Omental fat pad (tissue), 4 donors: ENCODE measurements at places on chromosomes 7 and 10.

GRCh38 chr7:14000247-14000646 is 10.8 kb upstream of the ETV1 start:
- DNase-seq, result no peak

GRCh38 chr7:107725138-107725740 is 18.7 kb upstream of the CBLL1 start:
- DNase-seq, result no peak

GRCh38 chr7:41834805-41835694 is 132.2 kb upstream of the INHBA start:
- DNase-seq, result no peak

DNA sequence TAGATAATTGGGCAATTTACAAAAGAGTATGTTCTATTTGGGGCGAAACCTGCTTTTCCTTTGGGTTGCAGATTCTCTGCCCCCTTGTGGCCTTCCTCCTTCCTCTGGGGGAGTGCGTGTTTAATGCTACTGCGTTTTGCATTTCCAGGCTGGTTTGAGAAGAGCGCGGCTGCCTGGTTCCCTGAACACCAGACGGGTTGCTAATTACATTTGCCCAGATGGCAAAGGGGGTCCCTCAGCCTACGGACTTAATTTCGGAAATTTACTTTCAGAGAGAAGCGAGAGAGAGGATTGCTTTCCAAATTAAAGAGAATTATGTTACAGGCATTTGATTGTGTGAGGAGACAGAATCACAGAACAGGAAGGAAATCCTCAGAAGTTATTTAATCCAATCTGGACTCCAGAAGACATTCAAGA is 91.9 kb upstream of the JAZF1 start:
- DNase-seq, result no peak

- DNase-seq, result no peak
Observed at GRCh38 chr10:529468-530230, 159.8 kb downstream of the DIP2C start.

- no peak for DNase-seq
Observed at GRCh38 chr10:29204070-29204800, 84.6 kb upstream of the LYZL1 start.

- DNase-seq, result no peak
Observed at GRCh38 chr7:22319424-22320403, 37.2 kb downstream of the RAPGEF5 start.

GRCh38 chr7:140624392-140625191 is 16.0 kb downstream of the DENND2A start:
- DNase-seq, result no peak

- DNase-seq, result no peak
Observed at GRCh38 chr7:44535348-44536064, 5.6 kb downstream of the NPC1L1 start.

DNA sequence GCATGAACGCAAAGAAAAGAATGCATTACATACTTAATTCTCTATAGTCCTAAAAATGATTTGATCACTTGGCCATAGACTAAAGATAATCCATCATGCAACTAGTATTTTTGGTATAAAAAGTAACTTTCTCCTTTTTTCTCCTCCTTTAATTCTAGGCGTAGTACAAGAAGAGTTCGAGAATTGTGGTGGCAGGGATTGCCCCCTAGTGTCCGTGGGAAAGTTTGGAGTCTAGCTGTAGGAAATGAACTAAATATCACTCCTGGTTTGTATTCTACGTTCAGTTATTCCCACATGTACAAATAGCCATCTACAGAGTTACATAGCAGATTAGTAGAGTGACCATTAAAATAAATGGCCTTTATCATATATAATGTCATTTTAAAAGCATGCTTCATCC is 45.5 kb upstream of the HELLS start:
- no peak for DNase-seq

DNA sequence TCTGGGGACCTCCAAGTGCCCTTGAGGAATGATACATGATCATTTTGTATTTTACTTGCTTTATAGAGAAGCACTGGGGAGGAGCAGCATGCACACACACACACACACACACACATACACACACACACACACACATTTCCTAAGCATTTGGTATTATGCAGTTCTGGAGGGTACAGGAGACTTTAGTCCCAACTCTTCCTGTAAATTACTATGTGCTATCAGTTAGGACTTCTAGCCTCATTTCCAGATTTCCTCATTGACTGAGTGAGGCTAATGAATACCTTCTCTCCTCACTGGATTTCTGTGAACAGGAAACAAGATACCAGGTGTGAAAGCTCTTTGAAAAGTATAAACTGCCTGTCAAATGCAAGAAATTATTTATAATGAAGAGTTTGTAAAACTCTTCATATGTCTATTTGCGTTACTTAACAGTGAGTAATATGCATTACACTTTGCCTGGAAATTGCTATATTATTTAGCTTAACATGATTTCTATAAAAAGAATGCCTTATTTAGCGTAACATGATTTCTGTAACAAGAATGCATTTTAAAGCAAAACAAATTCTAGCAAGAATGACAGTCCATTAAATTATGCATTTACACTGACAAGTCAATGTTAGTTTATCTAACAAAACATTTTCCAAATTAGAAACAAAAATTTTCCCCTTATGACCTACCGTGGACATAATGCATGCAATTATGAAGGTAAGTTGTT is 34.2 kb downstream of the ACTA2 start:
- DNase-seq, result no peak

GRCh38 chr7:128236924-128237586 is 4.0 kb upstream of the LEP start:
- DNase-seq, result no peak

- no peak for DNase-seq
Observed at GRCh38 chr7:27097686-27098577, 2.1 kb upstream of the HOXA1 start.

DNA sequence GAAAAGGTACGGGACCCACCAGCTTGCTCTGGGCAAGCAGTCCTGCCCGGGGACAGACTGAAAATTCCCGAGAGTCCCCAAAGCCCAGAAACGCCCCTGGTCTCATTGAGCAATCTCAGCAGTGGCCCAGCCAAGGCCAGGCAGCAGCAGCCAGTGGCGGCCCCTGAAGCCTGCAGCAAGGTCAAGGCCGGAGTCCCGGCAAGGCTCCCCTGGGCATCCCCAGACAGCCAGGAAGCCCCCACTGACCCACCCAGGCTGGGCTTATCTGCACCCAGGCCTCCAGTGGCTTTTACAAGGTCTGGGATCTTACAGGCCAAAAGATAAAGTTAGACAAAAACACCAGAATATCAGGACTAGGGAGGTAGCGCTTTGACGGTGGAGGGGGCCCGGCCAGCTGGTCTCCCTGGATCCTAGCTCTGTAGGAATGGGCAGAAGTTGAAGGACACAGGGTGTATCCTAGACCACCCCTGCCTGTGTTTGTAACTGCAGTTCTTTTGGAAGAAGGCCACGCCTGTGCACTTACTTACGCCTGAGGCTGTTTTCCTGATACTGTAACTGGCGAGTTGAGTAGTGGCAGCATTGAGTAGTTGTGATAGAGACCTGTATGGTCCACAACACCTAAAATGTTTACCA is 130.5 kb upstream of the NPS start:
- no peak for DNase-seq

DNA sequence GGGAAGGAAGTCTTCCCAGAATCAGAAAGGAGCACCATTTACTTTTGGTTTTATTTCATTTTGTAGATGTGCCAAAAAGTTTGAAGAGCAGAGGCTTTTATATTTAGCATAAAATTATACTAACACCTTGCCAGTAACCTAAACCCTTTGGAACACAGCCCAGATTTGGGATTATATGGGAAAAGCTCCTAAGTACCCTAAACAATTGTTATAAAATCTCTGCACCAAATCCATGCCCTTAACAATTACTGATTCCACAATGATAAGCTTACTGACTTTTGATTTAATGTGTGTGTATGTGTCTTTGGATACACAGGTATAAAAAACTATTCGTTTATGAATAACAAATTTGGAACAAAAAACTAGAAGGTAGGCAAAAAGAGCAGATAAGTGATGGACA is 39.0 kb upstream of the TMEM229A start:
- DNase-seq, result no peak

DNA sequence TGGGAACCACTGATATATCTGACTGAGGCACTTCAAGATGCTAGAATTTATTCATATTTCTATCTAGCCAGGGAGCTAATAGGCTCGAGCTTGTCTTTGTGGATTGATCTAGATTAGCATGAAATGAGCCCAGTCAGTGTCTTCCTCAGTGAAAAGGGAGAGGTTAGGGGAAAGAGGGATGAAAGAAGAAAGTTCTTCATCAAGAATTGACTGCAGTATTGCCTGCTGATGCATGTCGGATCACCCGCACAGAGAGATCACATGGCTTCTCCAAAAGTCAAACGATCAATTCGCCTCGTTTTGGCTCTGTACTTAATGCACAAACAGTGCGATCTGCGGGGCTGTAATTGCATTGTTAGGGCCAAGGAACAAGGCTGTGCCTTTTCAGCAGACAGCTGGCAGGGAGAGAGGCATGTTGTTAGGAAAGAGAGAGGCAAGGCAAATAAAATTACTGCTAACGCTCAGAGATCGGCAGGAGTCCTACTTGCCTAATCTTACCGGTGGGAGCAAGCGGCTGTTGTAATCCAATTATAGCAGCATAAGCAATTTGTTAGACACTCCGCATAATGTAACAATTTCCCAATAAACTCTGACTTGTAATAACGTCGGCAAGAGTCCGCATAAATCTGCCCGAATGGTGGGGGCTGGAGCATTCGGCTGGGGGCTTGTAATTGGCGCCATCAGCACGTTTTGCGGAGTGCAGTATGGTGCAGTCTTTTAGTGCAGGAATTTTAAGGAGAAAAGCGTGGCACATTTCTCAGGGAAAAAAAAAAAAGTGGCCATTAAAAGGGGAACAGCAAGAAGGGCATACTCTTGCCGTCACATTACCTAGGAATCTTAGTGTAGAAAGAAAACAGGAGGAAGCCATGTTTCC is 102.1 kb downstream of the POLL start:
- DNase-seq, result no peak

GRCh38 chr7:75817116-75817515 is 3.5 kb upstream of the CCL24 start:
- no peak for DNase-seq

DNA sequence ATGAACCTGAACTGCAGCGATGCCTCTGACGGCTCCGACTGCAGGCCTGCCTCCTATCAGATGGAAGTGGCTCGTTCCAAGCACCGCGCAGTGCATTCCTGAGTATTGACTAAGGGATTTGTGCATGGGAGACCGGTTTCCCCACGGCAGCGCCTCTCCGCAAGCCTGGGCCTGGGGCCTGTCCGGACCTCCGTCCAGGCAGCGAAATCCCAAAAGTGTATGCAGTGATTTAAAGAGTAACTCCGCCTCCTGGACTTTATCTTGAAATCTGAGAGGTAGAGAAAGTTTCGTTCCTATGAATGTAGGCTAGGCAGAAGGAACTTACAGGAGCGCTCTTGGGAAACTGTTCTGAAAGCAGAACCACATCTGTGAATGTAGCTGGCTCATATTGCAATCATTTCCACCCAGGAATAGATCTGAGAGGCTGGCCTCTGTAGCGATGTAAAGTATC is 106.2 kb upstream of the CELF2 start:
- peak; percentile 55 for DNase-seq

DNA sequence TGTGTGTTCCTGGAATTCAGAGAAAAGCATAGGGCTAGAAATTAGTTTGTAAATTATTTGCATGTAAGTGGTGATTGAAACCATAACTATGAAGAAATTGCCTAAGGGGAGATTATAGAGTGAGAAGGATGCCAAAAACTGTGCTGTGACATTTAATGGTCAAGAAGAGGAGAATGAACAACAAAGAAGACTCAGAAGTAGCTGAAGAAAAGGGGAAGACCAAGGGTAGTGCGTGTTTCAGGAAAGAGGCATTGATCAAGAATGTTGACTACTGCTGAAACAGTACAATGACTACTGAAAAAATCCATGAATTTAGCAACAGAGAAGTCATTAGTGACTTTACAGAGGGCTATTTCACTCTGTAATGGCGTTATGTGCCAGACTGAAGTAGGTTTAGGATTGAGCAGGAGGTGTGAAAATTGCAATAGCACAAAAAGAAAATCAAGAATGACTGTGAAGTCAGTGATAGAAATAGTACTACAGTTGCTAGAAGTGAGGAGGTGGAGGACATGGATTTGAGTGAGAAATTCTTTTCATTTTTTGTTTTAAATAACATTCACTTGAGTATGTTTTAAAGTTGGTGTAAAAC is 28.9 kb upstream of the SAMD9L start:
- no peak for DNase-seq

GRCh38 chr7:41536122-41536872 is 166.6 kb downstream of the INHBA start:
- DNase-seq, result no peak

DNA sequence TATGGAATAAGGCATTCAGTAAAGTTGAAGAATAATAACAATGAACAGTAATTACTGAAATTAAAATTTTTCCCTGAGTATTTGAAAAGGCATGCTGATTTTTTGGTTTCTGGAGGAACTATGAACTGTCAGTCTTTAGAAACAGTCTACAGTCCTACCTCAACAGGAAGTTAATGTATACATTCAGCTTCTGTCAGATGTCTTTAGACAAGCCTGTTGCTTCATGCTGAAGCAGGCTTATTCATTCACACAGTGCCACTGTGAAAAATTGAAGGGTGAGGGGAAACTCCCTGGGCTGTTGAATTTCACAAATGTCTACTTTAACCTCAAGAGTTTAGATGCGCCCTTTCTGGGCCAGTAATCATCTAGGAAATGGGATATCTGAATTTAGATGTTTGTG is 3.5 kb downstream of the NRF1 start:
- DNase-seq, result no peak
